ENCODE measurements at places on chromosomes 4 and X.
A peak's percentile ranks its signal among the peaks of the same experiment; 100 is the strongest.

DNA sequence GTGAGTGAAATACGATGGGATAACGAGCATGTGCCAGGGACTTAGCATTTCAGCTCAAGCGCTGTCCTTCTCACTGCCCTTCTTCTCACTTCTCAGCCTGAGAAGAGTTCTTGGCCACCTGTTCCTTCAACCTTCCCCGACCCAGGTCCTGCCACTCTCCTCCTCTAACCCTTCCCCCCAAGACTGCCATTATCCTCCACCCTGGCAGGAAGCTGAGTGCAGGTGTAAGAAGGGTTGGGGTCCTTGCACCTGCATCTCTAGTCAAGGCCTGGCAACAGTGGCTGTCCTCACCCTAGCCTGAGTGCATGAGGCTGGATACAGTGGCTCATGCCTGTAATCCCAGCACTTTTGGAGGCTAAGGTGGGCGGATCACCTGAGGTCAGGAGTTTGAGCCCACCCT is 19.9 kb upstream of the STIM2 start:
- DNase-seq = no peak

DNA sequence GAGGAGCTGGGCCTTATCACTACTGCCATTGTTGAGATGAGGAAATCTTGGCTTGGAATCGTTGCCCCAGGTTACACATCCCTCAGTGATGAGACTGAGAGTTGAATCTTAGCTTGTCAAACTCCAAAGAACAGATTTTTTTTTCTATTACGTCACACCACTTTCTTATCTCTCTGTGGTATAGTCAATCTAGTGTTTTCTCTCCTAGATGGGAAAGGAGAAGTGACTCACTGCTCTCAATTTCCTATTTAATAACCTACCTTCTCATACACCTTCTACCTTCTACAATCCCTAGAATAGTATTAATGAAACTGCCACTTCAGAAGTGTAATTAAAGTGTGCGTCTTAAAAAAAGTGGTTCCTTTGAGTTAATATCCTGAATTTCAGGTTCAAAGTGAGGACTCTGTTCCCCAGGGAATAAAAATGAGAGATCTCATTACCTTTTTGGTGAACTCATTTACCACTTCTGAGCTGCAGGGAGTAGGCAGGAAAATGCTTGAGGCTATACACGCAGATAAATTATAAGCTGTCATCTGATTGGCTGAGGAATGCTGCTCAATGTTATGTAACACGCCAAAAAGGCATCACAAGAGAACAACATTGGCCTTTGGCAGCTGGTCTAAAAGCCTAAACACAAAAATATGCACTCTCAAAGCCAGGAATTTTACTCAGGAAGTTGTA is 59.3 kb downstream of the MAD2L1 start:
- DNase-seq = peak; percentile 82

DNA sequence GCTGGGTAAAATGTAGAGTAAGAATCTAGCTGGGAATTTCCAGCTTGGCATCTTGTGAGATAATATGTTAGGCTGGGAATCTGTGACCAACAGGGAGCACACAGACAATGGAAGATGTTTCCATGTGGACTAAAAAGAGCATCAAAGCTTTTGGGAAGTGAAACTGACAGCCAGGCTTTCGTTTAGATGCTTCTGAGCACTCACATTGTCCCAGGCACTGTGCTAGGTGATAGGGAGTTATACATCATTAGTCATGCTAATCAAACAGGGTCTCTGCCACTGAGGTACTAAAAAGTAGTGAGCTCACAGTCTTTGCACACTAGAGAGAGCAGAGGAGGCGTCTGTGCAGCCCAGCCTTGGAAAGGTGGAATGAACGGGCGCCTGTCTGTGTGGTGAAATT is 101.9 kb upstream of the SCOC start:
- DNase-seq = no peak

GRCh38 chrX:378443-378842 is 8.3 kb downstream of the PPP2R3B start:
- no peak for DNase-seq
